ENCODE measurements at places on chromosomes 1 and 21.

DNA sequence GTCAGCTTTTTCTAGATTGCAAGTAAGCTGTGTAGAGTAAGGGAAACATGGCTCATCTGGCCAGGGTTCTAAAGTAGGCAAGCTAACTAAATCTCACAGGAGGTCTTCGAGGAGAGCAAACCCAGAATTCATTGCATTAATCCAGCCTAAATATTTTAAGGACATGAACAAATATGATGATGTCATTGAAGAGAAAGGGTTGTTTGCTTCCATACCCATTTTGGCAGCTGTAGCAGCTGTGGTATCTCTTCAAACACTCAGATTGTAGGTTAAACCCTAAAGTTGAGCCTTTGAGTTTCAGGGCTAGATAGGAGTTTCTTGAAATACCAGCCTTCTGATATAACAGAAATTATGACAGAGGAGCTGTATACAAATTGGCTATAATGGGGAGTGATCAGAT, 200.5 kb upstream of the C1orf105 start:
- no peak for DNase-seq

DNA sequence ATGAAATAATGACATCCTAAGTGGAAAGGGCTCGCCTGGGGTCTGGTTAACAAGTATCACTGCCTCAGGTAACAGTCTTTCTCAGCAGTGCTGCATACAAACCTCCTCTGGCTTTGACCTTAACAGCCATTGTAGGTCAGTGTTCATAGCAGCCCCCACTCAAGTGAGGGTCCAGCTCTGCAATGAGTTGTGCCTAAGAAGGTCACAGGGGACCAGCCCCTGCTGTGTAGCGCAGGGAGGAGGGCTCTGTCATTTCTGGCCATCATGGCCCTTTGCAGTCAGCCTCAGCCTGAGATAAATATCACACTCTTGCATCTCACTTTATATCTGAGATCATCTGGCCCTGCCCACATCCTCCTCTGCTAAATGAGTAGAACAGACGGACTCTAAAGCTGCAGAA, 18.1 kb upstream of the MYSM1 start:
- DNase-seq, result no peak

DNA sequence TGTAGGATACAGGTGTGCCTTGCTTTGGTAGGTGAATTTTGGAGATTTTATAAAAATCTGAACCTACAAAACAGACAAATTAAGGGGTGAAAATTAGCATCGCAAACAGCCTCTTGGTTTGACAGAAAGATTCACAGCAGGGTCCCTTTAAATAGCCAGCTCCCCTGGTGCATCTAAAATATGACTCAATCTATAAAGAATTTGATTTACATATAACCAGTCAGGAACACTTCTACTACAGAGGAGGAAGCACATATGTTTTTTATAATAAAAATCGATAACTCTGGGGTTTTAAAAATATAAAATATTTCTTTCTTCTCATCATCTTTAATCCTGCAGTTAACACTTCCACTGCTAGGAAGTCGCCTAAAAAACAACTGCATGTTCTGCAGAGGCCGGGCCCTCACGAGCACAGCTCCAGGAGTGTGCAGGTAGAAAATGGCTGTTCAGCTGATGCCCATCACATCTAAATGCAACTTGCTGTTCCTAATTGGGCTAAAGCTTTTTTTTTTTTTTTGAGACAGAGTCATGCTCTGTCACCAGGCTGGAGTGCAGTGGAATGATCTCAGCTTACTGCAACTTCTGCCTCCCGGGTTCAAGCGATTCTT, 203.4 kb downstream of the HS2ST1 start:
- DNase-seq, result no peak

DNA sequence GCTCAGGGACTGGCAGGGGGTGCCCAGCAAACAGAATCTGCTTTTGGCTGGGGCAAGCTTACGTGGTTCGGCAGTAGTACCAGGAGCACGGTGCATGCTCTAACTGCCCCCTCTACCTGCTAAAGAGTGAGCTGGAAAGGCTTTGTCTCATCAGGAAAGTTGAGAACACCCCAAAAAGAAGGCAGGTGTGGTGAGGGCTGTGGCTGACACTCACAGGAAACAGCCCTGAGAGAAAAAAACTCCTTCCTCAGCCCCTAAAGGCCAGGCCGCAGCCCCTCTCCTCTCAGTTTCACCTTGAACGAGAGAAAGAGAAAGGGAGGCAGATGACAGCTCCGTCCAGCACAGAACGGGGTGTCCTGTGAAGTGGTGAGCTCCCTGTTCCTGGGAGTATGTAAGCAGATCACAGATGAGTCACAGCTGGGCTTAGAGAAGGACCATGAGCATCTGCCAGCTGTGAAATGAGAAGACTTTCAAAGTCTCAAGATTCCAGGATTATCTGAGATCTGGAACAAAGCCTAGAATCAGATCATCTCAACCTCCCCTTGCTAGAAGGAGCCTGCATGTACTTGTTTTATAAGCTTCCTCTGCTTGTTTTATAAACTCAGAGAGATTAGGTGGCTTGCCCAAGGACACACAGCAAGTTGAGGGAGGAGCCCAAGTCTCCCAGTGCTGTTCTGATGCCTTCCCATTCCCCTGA, 13.4 kb downstream of the LAPTM5 start:
- no peak for DNase-seq

GRCh38 chr1:172338295-172338735, 82.2 kb upstream of the C1orf105 start:
- DNase-seq, result no peak

- no peak for DNase-seq
Measured at GRCh38 chr1:42168763-42169162, 4.2 kb upstream of the GUCA2A start.

DNA sequence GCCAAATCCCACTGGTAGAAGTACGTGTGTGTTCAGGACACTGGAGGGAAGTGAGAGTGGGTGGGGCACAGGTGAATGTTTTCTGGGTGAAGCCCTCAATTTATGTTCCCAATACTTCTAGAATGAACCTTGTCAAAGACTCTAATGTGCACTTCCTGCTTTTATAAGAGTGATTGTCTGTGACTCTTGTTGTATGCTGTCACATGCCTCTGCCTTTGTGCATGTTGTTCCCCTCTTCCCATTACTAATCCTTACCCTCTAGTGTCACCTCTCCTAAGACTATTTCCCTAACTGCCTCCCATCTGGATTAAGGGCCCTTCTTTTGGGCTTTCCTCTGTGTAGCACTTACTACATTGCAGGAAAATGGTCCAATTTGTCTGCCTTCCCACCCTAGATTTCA, 2.5 kb upstream of the LINGO4 start:
- no peak for DNase-seq

- no peak for DNase-seq
Measured at GRCh38 chr1:178308438-178308837, 188.3 kb downstream of the CLEC20A start.

- no peak for DNase-seq
Measured at GRCh38 chr1:228510101-228510802, 23.1 kb downstream of the RNF187 start.

GRCh38 chr1:76294482-76295194, 220.1 kb downstream of the ST6GALNAC3 start:
- DNase-seq, result no peak

GRCh38 chr1:177230228-177231016, 59.7 kb downstream of the BRINP2 start:
- DNase-seq, result no peak

DNA sequence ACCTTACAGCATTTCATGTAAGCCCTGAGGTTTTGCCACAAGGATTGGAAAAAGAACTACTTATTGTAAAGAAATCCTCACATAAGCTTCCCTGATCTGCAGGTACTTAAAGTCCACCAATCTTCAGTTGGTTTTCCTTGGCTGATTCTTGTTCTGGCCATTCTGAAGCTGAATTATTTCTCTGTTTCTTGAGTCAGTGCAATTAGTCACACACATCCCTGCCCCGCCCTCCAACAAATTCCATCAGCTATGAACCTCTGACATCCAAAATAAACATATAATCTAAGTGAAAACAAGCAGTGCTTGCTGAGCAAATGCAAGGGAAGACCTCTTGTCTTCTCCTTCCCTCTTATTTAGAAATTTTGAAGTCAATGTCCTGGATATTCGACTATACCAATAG, 8.2 kb upstream of the FNDC7 start:
- DNase-seq, result no peak

GRCh38 chr1:103191327-103191726, 83.0 kb upstream of the COL11A1 start:
- DNase-seq, result no peak

DNA sequence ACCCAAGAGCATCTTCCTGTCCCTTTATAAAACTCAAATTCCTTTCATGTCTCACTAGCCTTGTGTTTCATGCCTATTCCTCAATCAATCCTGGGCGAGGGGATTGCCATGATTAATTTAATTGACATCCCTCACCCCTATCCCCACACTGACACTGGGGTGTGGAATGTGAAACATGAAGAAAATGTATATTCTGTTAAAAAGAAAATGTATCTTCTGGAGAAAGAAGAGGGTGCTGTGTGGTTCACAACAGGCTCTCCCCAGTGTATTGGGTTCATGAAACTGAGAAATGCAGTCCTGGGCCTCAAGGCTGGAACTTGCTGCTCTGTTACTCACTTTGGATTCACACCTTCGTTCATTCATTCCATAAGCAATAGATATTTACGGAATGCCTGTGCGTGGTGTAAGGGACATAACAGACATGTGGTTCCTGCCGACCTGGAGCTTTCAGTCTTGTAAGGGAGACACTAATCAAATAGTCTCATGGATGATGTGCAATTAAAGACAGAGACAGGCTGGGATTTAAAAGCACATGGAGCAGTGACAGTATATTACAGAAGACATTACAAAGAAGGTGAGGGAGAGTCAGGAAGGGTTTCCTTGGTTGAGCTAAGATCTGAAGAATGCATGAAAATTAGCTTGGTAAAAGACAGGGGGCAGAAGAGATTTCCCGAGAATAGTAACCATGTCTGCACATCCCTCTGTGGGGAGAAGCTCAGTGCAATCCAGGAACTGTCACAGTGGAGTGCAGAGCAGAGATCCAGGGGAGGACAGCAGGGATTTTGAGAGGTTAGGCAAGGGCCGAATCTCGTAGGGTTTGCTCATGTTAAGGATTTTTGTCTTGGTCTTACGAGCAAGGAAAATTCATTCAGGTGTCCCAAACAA, 32.1 kb downstream of the SERTAD4 start:
- DNase-seq, result no peak

GRCh38 chr1:188665477-188665876, 1812.2 kb downstream of the BRINP3 start:
- DNase-seq, result no peak

DNA sequence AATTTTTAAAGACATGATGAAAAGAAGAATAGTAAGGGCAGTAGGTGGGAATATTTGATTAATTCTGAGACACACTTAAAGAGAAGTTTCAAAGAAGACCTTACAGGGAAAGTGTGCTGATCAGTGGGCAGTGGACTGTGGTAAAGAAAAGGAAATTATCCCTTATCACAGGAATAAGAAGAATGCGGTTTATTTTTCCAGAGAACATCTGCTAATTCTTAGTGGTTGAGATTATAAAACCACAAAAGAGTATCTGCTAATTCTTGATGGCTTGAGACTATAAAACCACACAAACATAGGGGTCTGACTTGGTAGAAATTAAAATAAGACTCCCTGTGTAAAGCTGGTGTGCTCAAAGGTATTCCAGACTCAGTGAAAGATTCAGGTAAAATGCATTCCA, 60.0 kb upstream of the KCTD3 start:
- no peak for DNase-seq

DNA sequence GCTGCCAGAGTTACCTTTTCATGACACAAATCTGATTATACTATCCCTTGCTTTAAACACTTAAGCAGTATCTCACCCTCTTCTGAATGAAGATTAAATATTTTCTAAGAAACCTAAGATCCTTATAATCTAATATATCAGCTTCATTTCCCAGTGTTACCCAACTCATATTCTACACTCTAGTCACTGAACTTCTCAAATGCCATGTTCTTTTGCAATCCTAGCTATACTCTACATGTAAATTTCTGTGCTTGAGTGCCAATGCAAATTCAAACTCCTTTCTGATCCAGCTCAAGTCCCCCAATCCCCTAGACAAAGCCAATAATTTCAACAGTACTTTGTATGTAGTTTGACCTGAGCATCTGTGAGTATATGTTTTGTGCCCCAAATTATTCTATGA, 293.9 kb downstream of the SDCCAG8 start:
- no peak for DNase-seq
